Coronary artery (tissue), 2 donors: ENCODE measurements at places on chromosomes 7 and 10.

DNA sequence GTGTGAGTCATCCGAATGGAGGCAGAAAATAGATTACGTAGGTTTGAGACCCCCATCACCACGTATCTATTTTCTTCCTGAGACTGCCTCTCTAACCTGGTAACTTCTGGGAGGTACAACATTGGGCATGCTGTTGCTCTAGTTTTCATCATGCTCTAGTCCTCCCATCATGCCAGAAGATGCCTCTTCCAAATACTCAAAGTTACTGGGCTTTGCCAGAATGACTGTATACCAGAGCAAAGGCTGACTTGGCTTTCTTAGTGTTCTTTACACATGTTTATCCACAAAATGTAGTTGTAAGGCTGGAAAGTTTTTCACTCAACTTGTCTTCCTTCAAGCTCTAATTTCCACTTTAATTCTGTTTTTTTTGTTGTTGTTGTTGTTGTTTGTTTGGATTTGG is 370.5 kb downstream of the MDFIC start:
- DNase-seq: no peak

DNA sequence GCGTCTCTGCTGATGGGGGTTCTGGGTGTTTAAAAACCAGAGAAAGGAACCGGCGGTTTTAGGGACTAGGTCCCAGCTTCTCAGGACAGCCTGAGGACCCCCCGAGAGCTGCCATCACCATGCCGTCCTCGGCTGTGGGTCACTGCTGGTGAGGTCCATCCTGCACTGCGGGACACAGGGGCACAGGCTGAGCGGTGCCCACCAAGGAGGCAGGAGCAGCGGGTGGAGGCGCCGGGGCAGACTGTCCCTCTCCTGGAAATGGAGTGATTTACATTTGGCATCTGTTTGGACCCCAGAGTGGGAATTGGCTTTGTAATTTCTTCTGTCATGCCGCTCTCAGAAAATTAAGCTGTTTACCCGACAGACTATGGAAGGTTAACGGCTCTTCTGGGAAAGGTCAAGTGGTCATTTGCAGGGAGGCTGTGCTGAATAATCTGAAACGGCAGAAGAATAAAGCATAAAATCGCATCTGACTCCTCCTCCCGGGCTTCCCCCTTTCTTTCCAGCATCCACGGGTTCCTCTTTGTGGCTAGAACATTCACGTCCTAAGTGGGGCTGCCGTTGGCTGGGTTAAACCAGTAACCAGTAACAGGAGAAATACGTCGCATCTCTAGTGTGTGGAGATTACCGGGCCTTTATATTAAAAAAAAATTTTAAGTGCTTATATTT is 31.7 kb downstream of the LHPP start:
- no peak for DNase-seq

DNA sequence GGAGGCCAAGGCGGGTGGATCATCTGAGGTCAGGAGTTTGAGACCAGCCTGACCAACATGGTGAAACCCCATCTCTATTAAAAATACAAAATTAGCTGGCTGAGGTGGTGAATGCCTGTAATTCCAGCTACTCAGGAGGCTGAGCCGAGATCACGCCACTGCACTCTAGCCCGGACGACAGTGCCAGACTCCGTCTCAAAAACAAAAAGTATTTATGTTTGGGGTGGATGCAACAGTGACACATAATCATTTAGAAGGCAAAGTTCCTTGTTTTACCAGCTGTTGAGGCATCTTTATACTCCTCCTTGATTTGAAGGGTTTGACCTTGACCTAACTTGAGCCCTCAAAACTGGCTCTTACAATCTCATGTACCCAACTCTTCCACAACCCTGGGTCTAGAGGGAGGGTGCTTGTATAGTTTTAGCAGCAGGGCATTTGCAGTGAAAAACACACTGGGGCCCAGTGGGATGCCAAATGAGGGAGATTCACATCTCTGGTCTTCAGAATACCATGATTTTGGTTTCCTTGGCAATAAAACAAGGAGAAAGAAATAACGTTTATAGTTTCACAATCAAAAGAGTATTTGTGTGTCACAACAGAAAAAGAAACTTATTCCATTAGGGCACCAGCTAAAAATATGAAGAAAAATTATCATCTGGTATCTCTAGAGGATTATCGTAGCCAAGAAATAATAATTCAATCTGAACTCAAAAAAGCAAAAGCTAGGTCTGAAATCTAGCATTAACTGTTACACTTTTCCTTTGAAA is 14.2 kb upstream of the TMEM254 start:
- DNase-seq: no peak

DNA sequence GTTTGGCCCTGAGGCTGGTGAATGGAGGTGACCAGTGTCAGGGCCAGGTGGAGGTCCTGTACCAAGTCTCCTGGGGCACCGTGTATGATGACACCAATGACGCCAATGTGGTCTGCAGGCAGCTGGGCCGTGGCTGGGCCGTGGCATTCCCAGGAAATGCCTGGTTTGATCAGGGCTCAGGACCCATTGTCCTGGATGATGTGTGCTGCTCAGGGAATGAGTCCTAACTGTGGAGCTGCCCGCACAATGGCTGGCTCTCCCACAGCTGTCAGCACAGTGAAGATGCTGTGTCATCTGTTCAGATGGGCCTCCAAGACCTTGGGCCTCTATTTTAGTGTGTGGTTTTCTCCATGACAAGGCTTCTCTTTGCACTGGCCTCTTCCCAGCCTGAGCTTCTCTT is 64.0 kb downstream of the DMBT1 start:
- DNase-seq: no peak

GRCh38 chr7:43490016-43490415 is 92.9 kb upstream of the STK17A start:
- DNase-seq: no peak

- DNase-seq: no peak
Measured at GRCh38 chr7:16695621-16696237, 49.7 kb downstream of the BZW2 start.

- DNase-seq: no peak
Measured at GRCh38 chr10:103666087-103666761, 172.7 kb downstream of the NEURL1 start.

GRCh38 chr7:2099048-2099957 is 133.4 kb downstream of the MAD1L1 start:
- no peak for DNase-seq

GRCh38 chr7:143049362-143049761 is 2.8 kb upstream of the OR6V1 start:
- no peak for DNase-seq

GRCh38 chr10:95831515-95831914 is 75.6 kb downstream of the ENTPD1 start:
- DNase-seq: no peak
